Right lobe of liver (tissue), 6 donors: ENCODE measurements at places on chromosomes 3 and 15.

GRCh38 chr3:147977001-147977400 is 567.8 kb downstream of the ZIC1 start:
- no peak for DNase-seq

DNA sequence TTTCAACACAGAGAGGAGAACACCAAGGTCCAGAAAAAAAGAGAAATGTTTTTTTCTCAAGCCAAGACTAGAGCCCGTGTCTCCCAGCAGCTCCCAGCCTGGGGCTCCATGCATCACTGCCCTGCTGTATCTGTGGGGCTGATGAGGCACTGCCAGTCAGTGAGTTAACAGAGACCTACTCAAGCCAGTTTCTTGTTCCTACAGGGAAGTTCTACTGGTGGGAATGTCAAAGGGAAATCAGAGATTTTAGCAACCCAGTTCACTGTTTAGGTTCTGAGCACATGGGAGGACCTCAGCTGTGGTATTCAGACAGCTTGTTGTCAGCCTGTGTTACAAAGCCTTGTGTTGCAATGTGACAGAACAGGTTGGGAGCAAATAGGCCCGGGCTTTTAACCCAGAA is 234.3 kb downstream of the TLE3 start:
- no peak for DNase-seq

DNA sequence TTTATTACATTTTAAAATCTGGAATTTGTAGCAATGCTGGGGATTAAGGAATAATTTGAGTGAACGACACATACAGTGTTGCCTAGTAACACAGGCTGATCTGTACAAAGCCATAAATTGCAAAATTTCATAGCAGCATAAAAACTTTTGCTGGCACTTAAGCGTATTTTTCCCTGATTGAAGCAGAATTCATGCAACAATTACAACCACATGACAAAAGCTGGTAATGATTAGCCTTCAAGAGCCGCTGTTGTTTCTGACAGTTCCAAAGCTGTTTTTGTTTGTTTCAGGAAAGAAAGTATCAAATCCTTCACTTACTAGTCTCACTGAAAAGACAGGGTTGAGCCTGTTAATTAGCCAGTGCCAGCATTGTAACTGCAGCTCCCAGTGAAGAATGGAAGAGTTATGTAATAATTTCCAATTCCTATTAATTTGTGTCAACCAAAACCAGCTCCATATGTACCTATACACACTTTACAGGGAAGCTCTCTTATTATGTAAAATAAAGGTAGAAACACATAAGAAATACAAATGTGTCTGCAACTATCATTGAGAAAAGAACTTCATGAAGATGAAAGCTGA is 60.7 kb downstream of the AGTR1 start:
- DNase-seq = no peak

- no peak for DNase-seq
Observed at GRCh38 chr3:103991-104390, 92.6 kb upstream of the CHL1 start.

DNA sequence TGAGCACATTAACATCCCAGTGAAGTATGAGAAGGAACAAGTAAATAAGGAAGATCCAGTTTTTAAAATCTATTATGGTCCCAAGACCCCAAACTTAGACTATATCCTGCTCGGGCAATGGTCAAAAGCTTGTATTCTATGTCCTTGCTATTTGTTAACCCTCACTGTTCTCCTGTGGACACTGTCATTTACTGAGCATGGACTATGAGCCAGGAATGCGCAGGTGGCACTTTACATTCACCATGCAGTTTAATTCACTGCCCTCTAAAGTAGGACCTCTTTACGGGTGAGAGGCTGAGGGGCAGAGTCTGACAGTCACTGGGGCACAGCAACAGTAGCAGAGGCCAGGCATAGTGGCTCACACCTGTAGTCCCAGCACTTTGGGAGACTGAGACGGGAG is 28.6 kb downstream of the SPATA12 start:
- DNase-seq = no peak

GRCh38 chr15:99707473-99708270 is 25.6 kb downstream of the LYSMD4 start:
- DNase-seq = no peak
